Activated naive CD4-positive, alpha-beta T cell treated with anti-CD3 and anti-CD28 coated beads for 36 hours (primary cell): ENCODE measurements at places on chromosomes 7 and 10. TPM values are rescaled to one million over a fixed set of nuclear protein-coding genes. Genes with fewer than 3 reads are reported as not detected.

Gene CALU
- 35.4 TPM for total RNA-seq

- DNase-seq, result no peak
- no peaks in the 10 kb centered on the region for H3K4me1 ChIP-seq
- no peaks in the 10 kb centered on the region for H3K36me3 ChIP-seq
These were observed 57.4 kb downstream of the FAM241B start for GRCh38 chr10:69687426-69687825.

GRCh38 chr10:520402-520787, 169.1 kb downstream of the DIP2C start:
- peaks cover 5% of the 10 kb centered on the region for H3K27me3 ChIP-seq
- no peak for DNase-seq
- no peaks in the 10 kb centered on the region for H3K4me1 ChIP-seq
- H3K4me3 ChIP-seq, result no peak overlapping the region
- H3K27ac ChIP-seq, result no peak overlapping the region

GRCh38 chr10:125556882-125557281, 126.1 kb downstream of the TEX36 start:
- H3K4me3 ChIP-seq, result no peak overlapping the region
- no peak for DNase-seq
- peaks cover 13% of the 10 kb centered on the region for H3K27me3 ChIP-seq
- no peaks in the 10 kb centered on the region for H3K36me3 ChIP-seq
- no peak overlapping the region for H3K27ac ChIP-seq

GRCh38 chr7:116209561-116210070, 723 bp upstream of the TES start:
- H3K4me1 ChIP-seq, result peaks cover 27% of the 10 kb centered on the region
- H3K36me3 ChIP-seq, result peaks cover 1% of the 10 kb centered on the region
- H3K4me3 ChIP-seq, result peak overlapping the region; percentile 65
- peak overlapping the region; percentile 73 for H3K27ac ChIP-seq

GRCh38 chr7:150365673-150366398, 2.8 kb upstream of the REPIN1 start:
- H3K4me1 ChIP-seq, result peaks cover 46% of the 10 kb centered on the region
- no peak overlapping the region for H3K27ac ChIP-seq
- no peaks in the 10 kb centered on the region for H3K27me3 ChIP-seq
- H3K4me3 ChIP-seq, result no peak overlapping the region
- DNase-seq, result no peak

DNA sequence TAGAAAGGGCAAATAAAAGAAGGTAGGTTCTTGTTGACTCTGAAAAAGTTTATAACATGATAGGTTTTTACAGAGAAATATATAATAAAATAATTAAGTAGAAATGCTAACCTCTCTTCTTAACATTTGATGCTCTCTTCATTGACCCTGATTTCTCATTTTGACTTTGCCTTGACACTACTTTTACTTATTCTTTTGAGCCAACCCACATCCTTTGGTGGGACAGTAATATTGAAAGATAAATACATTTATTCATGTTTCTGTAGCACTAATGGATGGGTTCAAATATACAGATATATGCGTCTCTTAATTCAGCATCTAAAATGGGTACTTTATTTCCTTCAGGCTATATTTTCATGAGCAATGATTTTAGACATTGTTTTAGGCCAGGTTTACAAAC, 34.4 kb downstream of the DDC start:
- peaks cover 10% of the 10 kb centered on the region for H3K4me1 ChIP-seq
- H3K27ac ChIP-seq, result no peak overlapping the region
- H3K36me3 ChIP-seq, result no peaks in the 10 kb centered on the region

Gene GALNT17
- total RNA-seq, result not detected

GRCh38 chr7:110808361-110808760, 282.6 kb upstream of the LRRN3 start:
- H3K27me3 ChIP-seq, result no peaks in the 10 kb centered on the region
- no peak for DNase-seq
- H3K4me3 ChIP-seq, result no peak overlapping the region
- H3K4me1 ChIP-seq, result no peaks in the 10 kb centered on the region

Gene GPR37
- total RNA-seq, result not detected

GRCh38 chr7:73907554-73908122, 46.7 kb downstream of the TMEM270 start:
- no peak for DNase-seq
- H3K4me1 ChIP-seq, result no peaks in the 10 kb centered on the region
- no peaks in the 10 kb centered on the region for H3K27me3 ChIP-seq
- no peaks in the 10 kb centered on the region for H3K36me3 ChIP-seq
- no peak overlapping the region for H3K27ac ChIP-seq

GRCh38 chr10:114026189-114027040, 17.3 kb upstream of the ADRB1 start:
- H3K36me3 ChIP-seq, result no peaks in the 10 kb centered on the region
- peaks cover 34% of the 10 kb centered on the region for H3K27me3 ChIP-seq
- no peak for DNase-seq
- no peak overlapping the region for H3K27ac ChIP-seq

DNA sequence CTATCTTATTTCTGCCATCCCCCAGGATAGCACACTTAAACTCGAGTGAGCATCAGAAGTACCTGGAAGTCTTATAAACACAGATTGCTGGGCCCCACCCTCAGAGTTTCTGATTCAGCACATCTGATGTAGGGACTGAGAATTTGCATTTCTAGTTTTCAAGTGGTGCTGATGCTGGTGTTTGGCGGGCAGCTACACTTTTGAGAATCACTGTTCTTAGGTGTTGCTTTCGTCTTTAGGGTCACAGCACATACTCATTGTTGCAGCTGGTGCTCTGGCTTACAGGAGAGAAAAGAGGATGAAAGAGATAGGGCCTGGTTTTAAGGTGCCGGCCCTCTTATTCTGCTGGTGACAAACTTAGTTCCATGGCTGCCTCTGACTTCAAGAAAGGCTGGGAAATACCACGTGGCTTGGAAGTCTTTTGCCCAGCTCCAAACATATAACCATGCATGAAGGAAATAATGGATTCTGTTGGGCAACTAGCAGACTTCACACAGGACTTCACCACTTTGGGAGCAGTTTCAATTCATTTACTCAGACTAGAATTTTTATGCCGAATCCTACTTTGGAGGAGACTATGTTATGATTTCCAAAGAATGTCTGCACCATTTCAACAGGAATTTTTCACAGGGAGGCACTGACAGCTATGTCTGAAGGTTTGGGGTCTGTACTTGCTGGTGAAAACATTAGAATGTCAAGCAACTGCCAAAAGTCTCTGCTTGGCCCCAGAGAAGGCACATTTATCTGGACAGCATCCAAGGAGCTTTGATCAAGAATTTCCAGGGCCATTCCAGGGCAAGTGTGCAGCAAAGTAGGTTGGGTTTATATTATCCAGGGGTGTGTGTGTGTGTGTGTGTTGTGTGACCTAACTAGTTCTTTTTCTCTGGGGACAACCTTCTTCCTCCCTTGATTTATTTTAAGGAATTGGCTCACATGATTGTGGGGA, 6.9 kb upstream of the MINDY4 start:
- H3K4me3 ChIP-seq, result no peak overlapping the region
- DNase-seq, result no peak
- H3K27me3 ChIP-seq, result peaks cover 5% of the 10 kb centered on the region
- H3K27ac ChIP-seq, result no peak overlapping the region
- no peaks in the 10 kb centered on the region for H3K36me3 ChIP-seq
- no peaks in the 10 kb centered on the region for H3K4me1 ChIP-seq

Gene CUBN
- 0.41 TPM for total RNA-seq

Gene GGCT
- total RNA-seq, result 83.0 TPM

Gene TDRD1
- 0.47 TPM for total RNA-seq

DNA sequence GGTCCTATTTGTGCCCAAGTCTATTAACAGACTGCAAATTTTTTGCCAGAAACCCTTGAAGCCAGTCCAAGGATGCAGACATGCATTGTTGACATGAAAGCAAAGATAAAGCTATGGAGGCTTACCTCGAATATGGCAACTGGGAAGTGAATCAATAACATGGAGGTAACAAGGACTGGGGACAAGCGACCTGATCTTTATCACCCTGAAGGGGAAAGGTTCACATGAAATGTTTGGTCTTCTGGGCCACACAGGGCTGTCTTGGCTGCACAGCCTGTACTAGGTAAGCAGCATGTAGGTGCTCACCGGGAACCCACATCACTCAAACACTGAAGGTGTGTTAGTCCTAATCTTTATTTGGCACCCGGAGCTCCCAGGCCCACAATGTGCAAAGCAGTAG, 17.9 kb downstream of the ERCC6 start:
- no peaks in the 10 kb centered on the region for H3K4me1 ChIP-seq
- DNase-seq, result no peak
- H3K36me3 ChIP-seq, result peaks cover 43% of the 10 kb centered on the region
- no peak overlapping the region for H3K4me3 ChIP-seq

Gene MMD2
- total RNA-seq, result not detected

Gene RBP4
- not detected for total RNA-seq

Gene FKBP6
- total RNA-seq, result not detected

Gene FAM3C
- total RNA-seq, result 13.9 TPM

Gene AHCYL2
- 29.1 TPM for total RNA-seq
